Putamen (tissue), 1 donor: ENCODE measurements at places on chromosomes 13 and 19.

GRCh38 chr13:66216728-66217127 is 1013.4 kb downstream of the PCDH9 start:
- DNase-seq = no peak

DNA sequence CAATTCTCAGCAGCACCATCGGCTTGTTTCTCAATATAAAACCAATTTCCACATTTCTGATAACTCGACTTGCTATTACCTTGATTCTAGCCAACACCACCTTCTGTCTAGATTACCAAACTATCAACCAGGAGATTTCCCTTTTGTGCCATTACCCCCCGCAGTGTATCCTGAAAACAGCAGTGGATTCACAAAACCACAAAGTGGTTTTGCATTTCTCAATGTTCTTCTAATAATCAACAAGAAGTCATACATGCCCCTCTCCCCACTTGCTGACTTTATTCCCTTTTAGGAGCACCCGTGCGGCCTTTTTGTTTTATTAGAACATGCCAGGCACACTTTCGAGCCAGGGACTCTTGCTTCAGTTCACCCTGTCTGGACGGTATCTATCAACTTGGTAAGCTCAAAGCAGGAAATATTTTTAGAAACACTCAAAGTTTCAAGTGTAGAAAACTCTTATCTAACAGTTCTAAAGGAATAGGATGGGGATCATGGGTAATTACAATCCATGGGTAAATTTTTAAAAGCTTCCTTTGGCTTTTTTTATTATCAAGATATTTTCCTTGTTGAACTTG is 967.4 kb downstream of the EFNB2 start:
- DNase-seq = no peak

DNA sequence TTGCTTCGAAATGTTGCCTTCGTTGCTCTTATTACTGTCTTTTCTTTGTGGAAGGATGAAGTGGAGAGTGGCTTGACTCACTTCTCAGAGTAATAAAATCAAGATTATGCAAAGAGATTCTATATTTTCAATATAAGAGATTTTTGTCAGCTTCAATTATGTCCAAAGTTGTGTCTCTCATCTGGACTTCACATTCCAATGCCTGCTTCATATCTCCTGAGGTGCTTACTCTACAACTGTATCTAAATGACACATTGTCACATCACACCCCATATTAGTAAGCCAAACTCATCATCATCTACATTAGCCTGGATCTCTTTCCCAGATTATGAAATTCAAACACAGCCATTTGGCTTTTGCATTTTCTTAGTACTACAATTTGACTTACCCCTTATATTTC is 409.4 kb downstream of the DACH1 start:
- no peak for DNase-seq

DNA sequence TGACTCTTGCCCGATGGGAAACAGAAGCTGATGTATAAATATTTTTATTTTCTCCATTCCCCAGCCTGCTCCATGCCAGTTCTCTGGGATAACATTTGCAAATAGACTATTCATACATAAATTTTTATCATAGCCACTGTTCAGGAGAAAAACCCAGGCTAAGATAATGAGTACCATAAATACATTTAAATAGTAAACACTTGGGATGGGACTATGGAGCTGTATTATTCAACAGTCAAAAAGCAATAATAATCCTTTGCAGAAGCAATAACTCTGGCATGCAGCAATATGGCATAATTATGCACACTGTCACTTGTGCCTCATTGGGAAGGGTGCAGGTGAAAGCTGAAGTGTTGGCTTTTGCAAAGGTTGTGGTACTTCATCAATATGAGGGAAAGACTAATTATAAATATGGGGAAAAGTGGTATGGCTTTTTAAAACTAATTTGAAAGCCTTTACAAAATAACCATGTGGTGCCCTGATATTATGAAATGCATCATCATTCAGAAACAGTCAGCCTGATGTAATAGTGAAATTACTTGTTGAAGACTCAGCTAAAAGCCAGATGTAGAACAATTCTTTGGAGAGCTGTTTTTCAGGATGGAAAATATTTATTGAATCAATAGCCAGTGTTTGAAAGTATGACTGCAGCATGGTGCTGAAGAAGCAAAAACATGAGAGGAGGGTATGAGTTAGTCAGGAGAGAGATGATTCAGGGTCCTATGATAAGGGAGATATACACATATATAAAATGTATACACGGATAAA is 2476.7 kb downstream of the PCDH9 start:
- DNase-seq = no peak

- no peak for DNase-seq
Measured at GRCh38 chr13:26518451-26518959, 39.0 kb upstream of the WASF3 start.

GRCh38 chr13:24748061-24748400 is 15.9 kb upstream of the RNF17 start:
- DNase-seq = no peak

DNA sequence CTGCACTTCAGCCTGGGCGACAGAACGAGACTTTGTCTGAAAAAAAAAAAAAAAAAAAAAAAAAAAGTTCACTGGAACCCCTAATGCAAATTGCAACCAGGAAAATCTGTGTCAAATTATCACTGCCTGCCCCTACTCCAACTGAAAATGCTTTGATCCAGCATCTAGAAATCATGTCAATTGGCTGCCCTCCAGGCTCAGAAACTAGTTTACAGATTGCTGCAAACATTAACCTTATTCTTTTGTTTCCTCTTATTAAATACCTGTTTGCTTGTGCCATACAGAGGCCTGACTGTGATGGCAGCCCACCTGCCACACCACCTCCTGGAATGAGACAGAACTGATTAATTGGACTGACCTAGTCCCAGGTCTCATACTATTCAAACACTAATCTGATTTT is 18.6 kb upstream of the AKT2 start:
- DNase-seq = no peak

GRCh38 chr13:70908795-70909194 is 800.5 kb upstream of the KLHL1 start:
- no peak for DNase-seq
